ENCODE measurements at places on chromosomes 3 and 15. TPM values are rescaled to one million over a fixed set of nuclear protein-coding genes. Genes with fewer than 3 reads are reported as not detected.
A peak's percentile ranks its signal among the peaks of the same experiment; 100 is the strongest.

SKOR1 gene
- total RNA-seq, result 0.10 TPM

GRCh38 chr15:45187894-45188830 is at the start of gene SHF:
Gene SHF (minus strand): TSS chr15:45187966. CDS start chr15:45187951, 15 bp downstream.
- DNase-seq, result no peak

DNA sequence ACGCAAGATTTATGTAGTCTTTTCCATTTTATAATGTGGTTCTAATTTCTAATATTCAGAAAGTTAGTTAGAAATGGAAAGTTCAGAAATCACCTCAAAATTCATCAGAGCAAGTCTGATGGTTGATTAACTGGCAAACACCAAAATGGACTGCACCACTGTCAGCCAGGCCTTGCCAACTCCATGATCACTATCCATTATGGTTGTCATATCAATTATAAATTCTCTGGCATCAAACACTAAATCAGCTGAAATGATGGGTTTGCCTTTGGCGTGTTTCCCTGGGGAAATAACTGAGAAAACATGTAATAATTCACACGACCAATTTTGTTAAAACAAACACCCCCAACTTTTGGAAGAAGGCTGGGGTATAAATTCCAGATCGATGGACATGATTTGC is 219.4 kb downstream of the CDIN1 start:
- DNase-seq, result no peak

DNA sequence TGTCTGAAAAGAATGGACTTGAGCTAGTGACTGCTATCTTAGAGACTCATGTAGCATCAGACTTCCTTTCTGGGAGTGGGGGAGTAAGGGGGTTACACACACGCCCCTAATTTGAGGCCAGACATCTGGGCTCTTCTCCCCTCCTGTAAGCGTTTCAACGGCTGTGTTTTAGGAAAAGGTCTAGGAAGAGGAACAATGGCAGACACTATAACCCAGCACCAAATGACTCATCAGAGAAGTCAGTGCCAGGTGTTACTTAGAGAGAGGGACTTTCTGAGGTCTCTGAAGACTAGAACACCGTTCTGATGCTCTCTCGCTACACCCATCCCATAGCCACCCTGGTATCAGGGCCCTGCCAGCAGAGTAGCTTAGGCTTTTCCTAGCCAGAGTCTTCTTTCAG is 65.5 kb downstream of the SSUH2 start:
- no peak for DNase-seq

DZIP1L gene
- 21.5 TPM for total RNA-seq

UBAP1L gene
- under 0.01 TPM for total RNA-seq

DNA sequence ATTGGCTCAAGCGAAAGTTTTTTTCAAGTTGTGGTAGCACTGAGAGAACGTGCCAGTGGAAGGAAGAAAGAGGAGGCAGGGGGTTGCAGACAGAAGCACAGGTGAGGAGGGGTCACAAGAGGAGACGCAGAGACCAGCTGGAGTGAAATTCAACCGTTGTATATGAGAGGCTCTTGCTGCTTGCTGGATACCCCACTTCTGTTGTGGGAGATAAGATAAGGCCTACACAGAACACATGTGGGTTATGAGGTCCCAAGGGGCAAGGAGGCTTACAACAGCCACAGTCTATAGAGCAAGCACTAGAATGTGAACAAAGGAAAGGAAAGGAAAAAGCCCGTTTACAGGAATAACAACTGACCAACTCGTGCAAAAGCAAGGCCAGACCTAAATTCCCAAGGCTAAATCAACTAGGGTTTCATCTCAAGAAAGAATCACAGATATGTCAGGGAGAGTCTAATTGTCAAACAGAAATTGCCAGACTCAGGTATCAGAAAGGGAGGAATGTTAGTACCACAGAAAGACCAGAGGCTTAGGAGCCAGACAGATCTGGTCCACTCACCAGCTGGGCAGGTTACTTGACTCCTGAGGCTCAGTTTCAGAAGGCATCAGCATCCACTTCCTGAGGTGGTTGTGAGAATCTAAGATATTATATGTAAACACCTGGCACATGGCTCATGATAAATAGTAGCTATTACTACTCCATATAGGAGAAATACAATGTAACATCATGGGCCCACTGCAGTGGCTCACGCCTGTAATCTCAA is 60.9 kb downstream of the MSL2 start:
- DNase-seq, result no peak

DNA sequence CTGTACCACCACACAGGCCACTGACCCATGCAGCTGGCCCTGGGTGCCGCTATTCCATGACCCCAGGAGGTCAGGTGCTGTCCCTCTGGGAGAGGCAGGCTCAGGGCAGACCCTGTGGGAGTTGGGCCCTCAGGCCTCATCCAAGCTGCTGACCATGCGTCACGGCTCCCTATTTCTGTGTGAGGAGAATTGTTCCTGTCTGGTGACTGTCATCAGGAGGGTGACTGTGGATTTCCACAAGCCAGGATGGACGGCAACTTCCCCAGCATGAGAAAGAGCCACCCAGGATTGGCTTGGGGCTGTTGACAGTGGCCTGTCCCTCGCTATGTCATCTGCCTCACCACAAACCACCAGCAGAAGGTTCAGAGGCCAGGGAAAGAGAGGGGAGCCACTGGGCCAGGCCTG is 41.4 kb downstream of the ZDHHC19 start:
- DNase-seq, result no peak

DNA sequence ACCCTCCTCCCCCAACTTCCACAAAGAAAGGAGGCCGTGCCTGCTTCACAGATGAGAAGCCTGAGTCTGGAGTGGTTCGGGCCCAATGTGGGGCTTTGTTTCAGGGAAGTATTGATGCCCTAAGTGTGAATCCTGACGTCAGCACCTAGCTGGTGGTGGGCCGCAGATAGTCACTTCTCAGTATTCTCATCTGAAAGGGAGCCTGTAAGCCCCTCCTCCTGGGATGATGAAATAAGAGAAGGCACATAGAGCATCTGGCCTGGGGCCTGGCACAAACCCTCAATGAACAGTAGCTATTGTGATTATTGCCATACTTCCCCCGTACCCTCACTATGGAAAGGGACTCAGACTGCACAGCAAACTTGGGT is 24.8 kb downstream of the LINGO1 start:
- no peak for DNase-seq

DNA sequence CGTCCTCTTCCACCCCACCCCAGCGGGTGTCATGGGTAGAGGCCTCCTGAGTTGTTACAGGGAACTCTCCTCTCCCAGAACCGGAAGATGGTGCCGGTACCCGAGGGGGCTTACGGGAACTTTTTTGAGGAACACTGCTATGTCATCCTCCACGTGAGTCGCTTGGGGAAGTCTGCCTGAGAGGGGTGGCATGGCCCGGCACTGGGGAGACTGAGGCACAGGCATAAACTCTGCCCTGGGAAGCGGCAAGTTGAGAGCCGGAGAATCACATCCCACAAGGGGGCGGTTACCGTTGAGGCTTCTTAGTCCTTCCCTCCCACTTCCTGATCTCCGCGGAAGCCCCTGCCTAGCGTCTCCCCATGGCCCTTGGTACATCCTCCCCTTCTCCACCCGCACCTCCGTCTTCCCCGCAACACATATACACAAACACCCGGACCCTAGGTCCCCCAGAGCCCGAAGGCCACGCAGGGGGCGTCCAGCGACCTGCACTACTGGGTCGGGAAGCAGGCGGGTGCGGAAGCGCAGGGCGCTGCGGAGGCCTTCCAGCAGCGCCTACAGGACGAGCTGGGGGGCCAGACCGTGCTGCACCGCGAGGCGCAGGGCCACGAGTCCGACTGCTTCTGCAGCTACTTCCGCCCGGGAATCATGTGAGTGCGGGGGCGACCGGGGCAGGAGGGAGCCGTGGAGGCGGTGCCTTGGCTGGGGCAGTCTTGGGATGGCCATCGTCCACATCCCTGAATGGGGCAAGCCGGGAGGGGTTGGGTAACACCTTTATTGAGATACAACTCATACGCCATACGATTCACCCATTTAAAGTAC is 3.4 kb downstream of the VILL start:
- DNase-seq, result peak; percentile 49

DNA sequence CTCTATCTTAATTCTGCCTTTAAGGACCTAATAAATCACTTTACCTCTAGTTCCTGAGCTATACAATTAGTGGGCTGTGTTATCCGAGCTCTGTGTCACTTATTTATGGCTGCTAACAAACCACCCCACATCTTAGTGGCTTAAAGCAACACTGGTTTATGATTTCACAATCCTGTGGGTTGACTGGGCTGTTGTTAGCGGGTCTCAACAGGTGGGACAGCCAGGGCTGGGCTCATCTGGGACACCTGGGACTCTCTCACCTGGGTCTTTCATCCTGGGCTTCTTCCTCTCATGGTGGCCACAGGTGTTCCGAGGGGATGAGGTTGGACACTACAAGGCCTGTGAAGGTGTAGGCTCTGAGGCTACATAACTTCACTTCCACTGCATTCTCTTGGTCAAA is 35.8 kb upstream of the CHST2 start:
- no peak for DNase-seq

GRCh38 chr3:18401300-18401961 is 23.7 kb downstream of the SATB1 start:
- no peak for DNase-seq

GOLGA6L22 gene
- not detected for total RNA-seq

DNA sequence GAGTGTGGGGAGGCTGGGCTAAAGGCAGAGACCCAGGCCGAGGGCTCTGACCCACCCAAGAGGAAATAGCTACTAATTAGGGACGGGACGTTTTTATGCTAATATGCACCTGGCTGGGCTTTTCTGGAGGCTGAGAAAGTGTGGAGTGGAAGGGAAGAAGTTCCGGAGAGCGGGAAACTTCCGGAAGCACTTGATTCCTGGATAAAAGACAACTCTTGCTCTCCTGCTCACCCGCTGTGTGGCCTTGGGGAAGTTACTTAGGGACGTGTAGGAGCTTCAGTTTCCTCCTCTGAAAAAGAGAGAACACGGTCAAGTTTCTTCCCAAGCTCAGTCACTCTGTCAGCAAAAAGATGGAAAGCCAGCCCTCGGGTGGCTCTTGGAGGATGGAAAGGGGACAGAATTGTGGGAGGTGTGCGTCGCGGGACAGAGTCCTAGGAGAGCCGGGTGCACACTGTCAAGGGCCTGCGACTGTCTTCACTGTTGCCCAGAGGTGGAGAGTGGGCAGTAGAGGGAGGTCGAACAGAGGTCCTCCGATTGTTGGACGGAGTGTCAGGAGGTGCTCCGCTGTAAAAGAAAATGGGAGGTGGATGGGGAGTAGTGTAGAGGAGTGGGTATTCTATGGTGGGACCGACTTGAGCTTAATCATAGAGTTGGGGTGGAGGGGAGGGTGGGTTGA is 43.2 kb downstream of the EPHB3 start:
- DNase-seq, result no peak

DAZL gene
- total RNA-seq, result not detected

GRCh38 chr3:168534761-168535160 is 439.0 kb upstream of the GOLIM4 start:
- DNase-seq, result no peak

Data from renal cortical epithelial cell (primary cell).